Astrocyte of the hippocampus (primary cell): ENCODE measurements at places on chromosomes 5 and 9.

DNA sequence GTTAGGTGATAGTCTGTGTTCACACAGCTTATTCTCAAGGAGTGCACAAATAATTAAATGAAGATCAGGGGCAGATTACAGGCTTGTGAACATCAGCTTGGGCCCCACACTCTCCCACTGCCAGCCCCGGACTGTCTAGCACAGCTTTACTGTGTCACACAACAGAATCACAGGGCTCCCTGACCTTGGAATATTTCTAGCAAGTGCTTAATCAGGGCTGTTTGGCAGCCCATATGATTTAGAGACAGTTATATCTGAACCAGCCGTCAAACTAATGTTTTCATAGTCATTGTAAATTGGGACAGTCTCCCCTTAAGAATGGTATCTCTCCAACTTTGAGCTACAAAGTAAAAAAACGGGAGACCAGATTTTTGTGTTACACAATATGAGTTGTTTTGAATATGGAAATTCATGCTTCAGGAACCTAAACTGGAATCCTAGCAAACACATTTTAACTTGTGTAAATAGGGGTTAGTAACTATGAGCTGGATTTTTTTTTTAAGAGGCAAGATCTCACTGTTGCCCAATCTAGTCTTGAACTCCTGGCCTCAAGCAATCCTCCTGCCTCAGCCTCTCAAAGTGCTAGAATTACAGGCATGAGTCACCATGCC lies 517.6 kb downstream of the BNC2 start:
- no peak for DNase-seq

DNA sequence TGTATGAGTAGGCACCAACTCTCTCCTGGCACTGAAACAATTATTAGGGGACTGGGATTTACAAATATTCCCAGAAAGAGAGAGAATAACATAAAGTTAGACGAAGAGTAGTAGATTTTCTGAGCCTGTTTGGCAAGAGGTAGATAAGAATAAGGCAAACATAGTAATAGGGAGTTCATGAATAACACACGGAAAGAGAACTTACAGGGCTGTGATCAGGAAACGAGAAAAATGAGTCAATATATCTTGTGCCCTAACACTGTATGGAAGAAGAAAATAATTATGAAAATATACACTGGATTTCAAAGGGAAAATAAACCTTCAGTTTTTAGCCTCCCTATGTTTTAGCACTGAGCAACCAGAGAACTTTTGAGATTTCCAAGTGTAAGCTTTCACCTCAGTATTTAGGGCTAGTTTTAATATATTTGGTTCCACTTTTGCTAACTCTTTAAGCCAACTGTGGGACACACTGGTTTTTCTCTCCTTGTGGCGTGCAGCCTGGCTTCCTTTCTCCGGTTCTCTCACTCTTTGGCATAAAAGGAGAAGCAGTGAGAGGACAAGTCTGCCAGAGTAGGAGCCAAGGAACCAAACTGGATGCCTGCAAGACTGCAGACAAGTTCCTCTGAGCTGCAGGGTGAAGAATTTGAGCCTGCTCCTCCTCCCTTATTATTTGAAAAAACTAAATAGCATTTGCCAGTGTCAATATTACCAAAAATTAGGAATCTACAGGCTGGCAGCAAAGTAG lies 6.6 kb upstream of the KCNN2 start:
- DNase-seq = no peak

DNA sequence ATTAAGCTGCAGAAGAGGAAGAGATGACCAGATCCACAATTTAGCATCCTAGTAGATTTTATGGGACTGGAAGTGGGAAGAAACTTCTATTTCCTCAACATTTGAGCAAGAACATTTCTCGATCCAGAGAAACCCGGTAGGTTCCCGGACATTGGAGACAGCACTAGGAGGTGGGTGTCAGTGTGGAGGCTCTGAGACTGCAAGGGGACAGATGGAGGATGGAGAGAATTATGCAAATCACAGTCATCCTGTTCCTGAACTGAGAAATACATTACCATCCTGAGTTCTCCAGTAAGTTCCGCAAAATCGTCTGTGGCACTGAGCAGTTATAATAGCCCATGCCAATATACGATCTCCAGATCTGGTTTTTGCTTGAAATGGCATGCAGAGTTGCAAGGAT lies 25.6 kb downstream of the GLDC start:
- no peak for DNase-seq

DNA sequence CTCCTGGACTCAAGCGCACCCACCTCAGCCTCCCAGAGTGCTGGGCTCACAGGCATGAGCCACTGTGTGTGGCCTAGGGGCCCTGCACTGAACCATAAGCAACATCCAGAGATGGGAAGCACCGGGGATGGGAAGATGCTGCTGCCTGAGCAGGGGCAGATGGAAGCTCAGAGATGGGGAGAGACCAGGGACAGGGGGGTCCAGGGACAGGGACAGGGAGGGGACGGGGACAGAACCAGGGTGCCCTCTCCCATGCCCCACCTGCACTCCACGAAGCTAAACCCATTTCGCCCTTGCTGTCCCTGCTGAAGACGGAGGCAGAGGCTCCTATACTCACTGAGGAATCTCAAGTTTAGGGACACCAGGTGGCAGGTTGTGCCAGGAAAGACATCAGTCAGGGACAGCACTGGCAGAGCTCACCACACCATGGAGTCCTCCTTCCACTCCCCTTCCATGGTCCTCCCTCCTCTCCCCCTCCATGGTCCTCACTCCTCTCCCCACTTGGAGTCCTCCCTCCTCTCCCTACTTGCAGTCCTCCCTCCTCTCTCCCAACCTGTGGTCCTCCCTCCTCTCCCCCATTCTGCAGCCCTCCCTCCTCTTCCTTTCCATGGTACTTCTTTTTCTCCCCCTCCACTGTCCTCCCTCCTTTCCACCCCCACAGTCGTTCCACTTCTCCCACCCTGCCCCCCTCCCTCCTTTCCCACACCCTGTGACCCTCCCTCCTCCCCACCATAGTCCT lies 45.5 kb upstream of the LRRC14B start:
- no peak for DNase-seq

GRCh38 chr5:101271416-101271815 lies 368.3 kb upstream of the ST8SIA4 start:
- DNase-seq = no peak

- DNase-seq = peak; percentile 16
Observed at GRCh38 chr5:163916376-163916775, 411.0 kb downstream of the MAT2B start.

DNA sequence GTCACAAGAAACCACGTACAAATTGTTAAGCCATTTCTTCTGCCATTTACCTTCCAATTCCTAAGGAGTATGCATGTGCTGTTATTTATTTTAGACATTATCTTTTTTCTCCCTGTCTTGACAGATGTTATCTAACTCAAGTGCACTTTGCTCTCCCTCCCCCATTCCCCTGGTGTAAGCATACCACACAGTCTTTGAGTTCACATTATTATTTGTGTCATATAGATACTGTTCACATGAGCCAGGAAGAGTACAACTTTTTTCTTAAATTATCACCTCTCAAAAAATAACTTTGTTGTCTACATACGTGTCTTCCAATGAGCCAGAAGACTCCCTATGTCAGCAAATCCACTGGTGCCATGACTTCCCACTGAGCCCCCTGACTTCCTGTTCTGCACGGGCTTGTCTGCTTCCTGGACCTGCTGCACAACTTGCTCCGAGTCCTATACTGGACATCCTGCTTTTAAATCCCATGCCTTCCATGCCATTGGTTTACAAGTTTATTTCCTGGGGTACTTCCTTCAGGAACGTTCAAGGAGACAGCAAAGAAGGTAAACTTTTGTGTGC lies 19.9 kb upstream of the FAM120A start:
- no peak for DNase-seq

- no peak for DNase-seq
Observed at GRCh38 chr9:33939924-33940874, 108.5 kb downstream of the UBAP2 start.

DNA sequence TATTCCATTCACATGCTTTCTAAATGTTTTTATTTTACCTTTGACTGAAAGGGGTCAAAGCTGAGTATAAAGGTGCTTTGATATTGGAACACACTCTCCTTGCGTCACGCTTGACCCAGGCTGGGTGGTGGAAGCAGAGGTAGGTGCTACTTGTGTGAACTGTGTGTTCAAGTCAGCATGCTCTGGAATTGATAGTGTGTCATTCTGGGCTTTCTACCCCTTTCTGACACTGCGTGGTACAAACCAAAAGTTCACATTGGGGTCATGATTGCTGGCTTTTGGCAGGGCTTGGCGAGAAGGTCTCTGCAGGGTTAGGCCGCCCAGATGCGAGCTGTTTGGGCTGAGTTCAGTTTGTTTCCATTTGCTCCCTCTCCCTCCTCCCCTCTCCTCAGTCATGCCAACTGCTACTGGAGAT lies 131.8 kb downstream of the ADAMTSL1 start:
- peak; percentile 57 for DNase-seq

DNA sequence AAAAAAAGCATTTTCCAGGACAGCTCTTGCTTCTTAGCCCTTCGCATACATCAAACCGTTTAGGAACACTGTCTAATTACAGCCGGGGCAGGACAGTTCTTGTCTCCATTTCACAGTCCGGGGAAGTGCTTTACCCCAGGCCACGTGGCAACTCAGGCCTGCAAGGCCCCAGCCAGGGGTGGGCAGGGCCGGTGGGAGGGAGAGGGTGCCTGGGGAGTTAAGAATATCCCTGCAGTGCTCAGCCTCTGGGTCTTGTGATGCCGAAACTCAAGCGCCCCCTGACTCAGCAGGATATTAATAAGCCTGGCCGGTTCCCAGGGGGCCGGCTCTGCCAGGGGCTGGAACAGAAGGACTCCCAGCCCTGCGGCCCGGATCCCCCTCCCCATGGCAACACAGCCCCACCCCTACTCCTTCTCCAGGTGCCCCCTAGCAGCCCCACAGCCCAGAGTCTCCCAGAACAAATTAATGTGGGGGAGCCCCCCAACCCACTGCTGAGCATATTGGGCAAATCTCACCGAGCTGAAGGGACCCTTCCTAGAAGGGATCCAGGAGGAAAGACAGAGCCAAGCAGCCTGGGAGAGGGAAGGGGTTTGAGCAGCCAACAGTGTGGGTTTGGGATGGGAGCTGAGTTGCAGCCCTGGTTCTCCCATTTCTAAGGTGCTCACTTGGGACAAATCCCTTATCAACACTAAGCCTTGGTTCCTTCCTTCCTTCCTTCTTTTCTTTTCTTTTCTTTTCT lies 45.3 kb downstream of the PLPP7 start:
- DNase-seq = peak; percentile 54

- no peak for DNase-seq
Observed at GRCh38 chr5:88782571-88782970, 100.4 kb downstream of the MEF2C start.

DNA sequence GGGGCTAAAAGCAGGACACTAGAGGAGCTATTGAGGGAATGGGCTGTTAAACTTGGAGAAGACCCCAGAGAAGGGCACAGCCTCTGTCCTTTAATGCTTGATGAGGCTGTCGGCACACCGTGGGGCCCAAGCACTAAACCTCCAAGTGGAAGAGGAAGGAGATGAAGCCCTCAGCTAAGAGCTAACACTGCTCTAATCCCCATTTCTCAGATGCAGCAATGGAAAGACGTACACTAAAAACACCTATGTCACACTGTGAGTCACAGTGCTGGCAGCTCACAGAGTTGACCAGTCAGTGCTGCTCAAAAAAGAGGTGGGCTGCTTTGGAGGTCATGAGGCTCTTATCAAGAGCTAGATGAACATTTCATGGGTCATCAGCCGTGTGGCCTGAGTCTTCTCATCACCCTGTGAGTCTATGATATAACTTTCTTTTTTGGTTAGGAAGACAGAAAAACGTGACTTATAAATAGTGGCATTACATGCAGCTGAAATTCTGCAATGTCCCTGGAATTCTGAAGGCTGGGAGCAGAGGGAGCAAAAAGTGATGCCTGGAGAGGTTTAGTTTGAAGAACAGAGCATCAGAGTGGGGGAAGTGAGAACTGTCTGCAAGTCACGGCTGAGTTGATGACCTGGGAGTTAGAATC lies 21.5 kb downstream of the TNFSF8 start:
- DNase-seq = peak; percentile 29

DNA sequence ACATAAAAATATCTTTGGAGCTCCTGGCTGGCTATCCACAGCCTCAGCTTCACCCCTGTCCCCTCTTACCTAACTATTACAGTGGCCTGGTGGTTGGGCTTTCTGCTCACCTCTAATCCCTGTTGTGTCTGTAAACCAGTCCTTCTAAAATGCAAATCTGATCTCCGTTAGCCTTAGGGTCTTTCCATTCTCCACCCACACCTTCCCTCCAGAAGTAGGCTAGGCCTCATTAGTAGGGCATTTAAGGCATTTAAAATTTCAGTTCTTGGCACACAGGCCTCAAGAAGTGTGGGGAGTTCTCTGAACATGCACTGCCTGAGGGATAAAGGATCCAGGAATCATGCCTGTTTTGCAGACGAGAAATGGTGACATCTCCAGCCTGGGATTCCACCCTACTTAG lies 26.4 kb upstream of the STC2 start:
- no peak for DNase-seq

- DNase-seq = no peak
Observed at GRCh38 chr9:22108581-22109370, 99.7 kb upstream of the CDKN2B start.

DNA sequence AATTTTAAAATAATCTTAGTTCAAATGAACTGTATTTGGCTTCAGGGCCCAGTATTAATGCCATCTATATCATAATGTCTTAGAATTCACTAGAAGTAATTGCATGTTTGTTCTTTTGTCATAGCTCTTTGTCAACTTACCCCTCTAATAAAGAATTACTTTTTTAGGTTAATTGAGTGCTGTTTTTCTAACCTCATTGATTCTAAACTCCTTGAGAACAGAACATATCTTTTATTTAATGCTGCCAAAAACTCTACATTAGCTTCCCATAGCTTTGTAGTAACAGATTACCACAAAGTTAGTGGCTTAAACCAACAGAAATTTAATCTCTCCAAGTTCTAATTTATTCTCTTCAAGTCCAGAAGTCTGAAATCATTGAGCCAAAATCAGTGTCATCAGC lies 242.4 kb downstream of the LURAP1L start:
- DNase-seq = no peak

- DNase-seq = peak; percentile 90
Observed at GRCh38 chr5:128271859-128272464, 188.4 kb downstream of the SLC12A2 start.

DNA sequence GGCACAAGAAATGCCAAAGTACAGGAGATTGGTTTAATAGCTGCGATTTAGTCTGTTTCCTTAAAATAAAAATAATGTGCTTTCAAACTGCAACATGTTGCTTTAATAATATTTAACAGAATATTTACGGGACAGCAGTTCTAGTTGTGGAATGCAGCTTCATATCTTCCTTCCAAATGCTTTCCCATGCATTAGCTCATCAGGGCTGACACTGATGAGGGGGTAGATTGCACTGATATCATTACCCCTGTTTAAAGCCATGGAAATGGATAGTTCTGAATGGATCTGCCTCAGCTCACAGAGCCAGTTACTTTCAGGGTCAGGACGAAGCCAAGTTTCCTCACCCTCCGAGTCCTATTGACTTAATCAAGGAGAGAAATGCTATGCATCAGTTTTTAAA lies 93.2 kb upstream of the OSMR start:
- DNase-seq = no peak

- no peak for DNase-seq
Observed at GRCh38 chr9:82180711-82181110, 192.1 kb downstream of the SPATA31D1 start.

DNA sequence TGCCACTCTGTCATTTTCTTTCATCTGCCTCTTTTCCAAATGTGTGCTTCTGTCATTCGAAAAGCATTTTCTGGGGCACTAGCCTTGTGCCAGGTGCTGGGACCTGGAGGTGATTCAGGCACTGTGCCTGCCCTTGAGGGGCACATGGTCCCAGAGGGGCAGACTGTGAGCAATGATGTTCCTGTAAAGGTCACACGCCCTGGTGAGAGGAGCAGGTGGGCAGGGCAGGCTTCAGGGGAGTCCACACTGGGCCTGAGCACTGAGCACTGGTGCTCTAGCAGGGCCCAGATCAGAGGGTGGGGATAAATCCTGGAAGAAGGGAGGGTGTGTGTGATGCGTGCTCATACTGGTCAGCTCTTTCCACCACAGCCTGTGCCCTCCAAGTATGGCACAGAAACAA lies 77.8 kb downstream of the COL15A1 start:
- no peak for DNase-seq
